ENCODE measurements at places on chromosomes 11 and 22. TPM values are rescaled to one million over a fixed set of nuclear protein-coding genes. Genes with fewer than 3 reads are reported as not detected.

Gene MMP27
- total RNA-seq = not detected

DNA sequence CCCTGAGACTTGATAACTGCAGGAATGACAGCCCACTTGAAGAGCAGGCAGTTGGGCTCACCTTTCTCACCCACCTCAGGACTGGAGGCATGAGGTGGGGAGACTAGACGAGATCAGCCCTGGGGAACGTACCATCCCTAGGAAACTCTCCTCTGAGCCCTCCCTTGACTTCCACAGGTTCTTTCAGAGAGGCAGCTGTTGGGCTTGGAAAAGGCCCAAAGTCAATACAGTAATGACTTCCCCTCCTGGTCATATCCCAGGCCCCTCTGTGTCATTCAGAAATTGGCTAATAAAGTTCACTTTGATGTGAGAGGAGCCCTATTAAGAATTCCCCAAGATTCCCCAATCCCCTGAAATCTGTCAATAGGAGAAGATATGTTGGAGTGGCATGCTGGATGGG is 5.8 kb upstream of the NECTIN1 start:
- DNase-seq = no peak
- H3K4me3 ChIP-seq = no peak overlapping the region
- peaks cover 12% of the 10 kb centered on the region for H3K36me3 ChIP-seq
- peaks cover 10% of the 10 kb centered on the region for H3K4me1 ChIP-seq
- no peak overlapping the region for H3K27ac ChIP-seq

DNA sequence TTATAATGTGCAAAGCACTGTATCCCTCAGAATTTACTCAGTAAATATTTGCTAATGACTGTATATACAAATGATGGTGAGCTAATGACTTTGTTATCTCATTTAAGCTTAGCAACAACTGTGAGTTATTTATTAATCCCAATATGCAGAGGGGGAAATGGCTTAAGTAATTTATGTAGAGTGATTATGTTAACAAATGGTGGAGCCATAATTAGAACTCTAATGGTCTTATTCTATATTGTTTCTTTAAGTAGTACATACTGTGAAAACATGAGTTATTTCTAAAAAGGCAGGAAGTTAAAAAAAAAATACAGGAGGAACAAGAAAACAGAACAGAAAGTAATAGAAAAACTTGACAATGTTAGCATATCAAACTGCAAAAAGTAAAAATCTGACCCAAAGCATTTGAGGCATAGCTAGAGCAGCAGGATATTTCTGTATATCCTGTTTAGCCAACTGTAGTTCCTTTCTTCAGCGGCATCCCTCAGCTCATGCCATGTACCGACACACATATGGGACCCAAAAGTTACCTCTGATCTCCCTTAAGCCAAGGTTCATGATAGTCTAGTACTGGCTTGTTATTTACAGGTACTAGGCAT is 94.2 kb downstream of the FCHSD2 start:
- H3K4me1 ChIP-seq = no peaks in the 10 kb centered on the region
- H3K27ac ChIP-seq = no peak overlapping the region
- no peaks in the 10 kb centered on the region for H3K36me3 ChIP-seq
- H3K4me3 ChIP-seq = no peak overlapping the region

DNA sequence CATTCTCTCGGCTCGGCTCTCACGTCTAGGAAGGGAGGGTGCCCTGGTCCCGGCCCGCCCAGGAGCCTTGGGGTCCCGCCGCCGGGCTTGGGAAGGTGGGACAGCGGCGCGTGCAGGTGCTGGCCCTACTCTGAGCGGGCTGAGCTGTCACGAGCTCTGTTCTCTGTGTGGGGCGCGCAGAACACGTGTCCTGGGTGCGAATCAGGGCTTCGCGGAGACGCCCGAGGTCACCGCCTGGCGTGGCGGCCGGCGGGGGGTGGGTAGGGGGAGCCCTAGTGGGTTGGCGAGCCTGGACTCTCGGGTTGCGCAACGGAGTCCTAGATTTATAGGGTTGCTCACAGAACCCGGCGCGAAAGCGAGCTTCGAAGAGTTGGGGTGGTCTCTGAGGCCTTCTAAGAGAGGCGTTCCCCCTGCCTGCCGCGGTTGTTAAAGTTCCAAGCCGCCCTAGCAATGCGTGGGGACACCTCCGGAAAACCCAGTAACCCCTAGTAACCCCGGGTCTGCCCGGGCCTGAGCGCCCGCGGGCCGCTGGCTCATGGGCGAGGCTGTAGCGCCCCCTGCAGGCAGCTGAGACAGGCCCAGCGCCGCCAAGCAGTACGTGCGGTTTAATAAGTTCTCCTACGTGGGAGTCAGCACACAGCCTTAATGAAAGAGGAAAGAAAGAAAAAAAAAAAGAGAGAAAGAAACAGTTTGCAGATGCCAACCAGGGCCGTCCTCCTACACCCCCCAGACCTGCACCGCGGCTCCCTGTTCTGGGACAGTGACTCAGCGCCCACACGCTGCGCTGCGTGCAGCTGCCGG is 2.7 kb downstream of the ADM start:
- H3K4me1 ChIP-seq = peaks cover 7% of the 10 kb centered on the region
- peak overlapping the region; percentile 85 for H3K4me3 ChIP-seq
- H3K27me3 ChIP-seq = peaks cover 20% of the 10 kb centered on the region
- no peak overlapping the region for H3K27ac ChIP-seq
- no peaks in the 10 kb centered on the region for H3K36me3 ChIP-seq

- H3K4me1 ChIP-seq = peaks cover 11% of the 10 kb centered on the region
- no peak for DNase-seq
- no peaks in the 10 kb centered on the region for H3K36me3 ChIP-seq
- H3K4me3 ChIP-seq = no peak overlapping the region
Measured at GRCh38 chr11:119896387-119897045, 167.5 kb upstream of the NECTIN1 start.

- no peaks in the 10 kb centered on the region for H3K36me3 ChIP-seq
- no peak for DNase-seq
- H3K27ac ChIP-seq = no peak overlapping the region
Measured at GRCh38 chr22:30460147-30460546, 11.7 kb downstream of the SEC14L3 start.

GRCh38 chr11:47886096-47886495 is 37.9 kb upstream of the NUP160 start:
- H3K4me1 ChIP-seq = no peaks in the 10 kb centered on the region
- no peak overlapping the region for H3K4me3 ChIP-seq
- H3K36me3 ChIP-seq = no peaks in the 10 kb centered on the region
- no peaks in the 10 kb centered on the region for H3K27me3 ChIP-seq
